MG63 (cell line): ENCODE measurements at places on chromosomes 7 and 10.

GRCh38 chr10:50596456-50596855, 27.3 kb downstream of the SGMS1 start:
- no peak for DNase-seq

DNA sequence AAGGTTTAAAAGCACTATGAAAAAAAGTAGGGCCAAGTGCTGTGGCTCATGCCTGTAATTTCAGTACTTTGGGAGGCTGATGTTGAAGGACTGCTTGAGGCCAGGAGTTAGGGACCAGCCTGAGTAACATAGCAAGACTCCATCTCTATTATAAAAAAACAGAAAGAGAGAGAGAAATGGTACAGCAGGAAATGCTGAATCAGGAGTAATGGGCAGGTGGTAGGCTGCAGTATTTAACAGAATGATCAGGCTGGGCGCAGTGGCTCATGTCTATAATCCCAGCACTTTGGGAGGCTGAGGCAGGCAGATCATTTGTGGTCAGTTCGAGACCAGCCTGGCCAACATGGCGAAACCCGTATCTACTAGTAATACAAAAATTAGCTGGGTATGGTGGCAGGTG, 49.6 kb downstream of the SCD start:
- DNase-seq = no peak

GRCh38 chr7:150412518-150413488, 33.7 kb downstream of the ZNF775 start:
- DNase-seq = no peak

GRCh38 chr10:31147210-31147608, 115.5 kb upstream of the ZNF438 start:
- DNase-seq = peak; percentile 39

- no peak for DNase-seq
These were observed 5.8 kb upstream of the ZNF22 start for GRCh38 chr10:44994752-44995530.

GRCh38 chr10:69715899-69716606, 85.7 kb upstream of the COL13A1 start:
- DNase-seq = no peak

DNA sequence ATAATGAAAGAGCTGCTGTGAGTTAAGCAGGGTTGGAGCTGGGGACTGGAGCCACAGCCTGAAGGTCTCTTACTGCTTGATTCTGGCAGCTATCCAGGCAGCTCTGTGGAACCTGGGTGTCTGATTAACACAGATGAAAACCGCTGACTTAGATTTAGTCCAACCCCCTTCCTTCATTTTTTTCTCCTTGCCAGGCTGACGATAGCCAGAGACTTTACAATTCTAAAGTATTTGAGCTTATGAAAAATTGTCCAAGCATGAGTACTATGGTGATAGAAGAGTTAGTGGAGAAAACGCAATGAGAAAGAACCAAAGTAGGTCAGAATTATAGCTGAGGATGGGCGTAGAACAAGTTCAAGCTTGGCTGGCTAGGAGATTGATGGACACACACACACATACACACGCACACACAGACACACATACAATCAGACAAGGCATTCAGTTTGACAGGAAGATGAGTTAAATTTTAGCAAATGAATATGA, 13.5 kb upstream of the GPR85 start:
- no peak for DNase-seq

DNA sequence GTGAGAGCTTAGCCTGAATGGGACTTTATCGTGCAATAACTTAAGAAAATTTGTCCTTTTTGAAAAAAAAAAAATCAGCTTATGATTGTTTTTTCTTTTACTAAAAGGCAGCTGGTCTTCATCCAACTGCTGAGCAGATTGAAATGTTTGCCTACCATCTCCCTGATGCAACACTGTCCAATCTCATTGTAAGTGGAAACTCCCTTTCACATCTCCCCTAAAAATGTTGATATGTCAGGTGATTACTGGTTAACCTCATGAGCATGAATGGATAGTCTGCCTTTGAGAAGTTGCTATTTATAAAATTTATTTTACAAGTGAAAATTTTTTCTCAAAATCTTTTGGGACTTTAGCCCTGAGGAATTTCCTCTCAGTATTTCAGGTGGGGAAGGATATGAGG, 17.8 kb upstream of the HKDC1 start:
- DNase-seq = no peak

DNA sequence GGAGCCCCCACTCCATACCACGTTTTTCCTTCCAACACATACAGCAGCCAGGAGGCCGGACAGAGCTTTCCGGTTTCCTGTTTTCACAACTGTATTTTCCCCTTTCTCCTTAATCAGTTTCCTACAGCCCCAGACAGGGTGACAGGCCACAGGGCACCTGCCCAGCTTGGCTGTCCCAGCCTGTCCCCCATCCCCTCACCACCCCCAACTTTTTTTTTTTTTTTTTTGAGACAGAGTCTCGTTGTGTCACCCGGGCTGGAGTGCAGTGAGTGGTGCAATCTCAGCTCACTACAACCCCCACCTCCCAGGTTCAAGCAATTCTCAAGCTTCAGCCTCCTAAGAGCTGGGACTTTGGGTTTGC, 10.3 kb upstream of the HSPB1 start:
- no peak for DNase-seq

- DNase-seq = no peak
These were observed 86.9 kb downstream of the MPP7 start for GRCh38 chr10:28215930-28216329.

DNA sequence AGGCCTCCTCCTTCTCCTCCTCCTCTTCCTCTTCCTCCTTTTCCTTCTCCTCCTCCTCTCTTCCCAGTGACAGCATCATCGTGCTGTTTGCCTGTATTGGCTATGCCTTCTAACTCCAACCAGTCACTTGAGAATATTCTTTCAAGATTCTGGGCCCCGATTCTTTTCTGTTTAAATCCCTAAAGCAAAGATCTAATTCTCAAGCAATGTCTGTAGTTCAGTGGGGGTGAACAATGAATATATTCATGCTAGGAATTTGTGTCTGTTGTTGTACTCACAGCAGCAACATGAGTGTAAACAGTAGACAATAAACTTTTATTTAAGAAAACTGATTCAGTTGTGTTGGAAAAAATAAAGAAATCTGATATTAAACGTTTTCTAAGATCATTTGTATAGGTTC, 30.7 kb downstream of the NUDT5 start:
- DNase-seq = no peak

- no peak for DNase-seq
These were observed 122.2 kb downstream of the PDE1C start for GRCh38 chr7:31948029-31948428.

GRCh38 chr7:17022920-17023319, 141.1 kb upstream of the AGR3 start:
- DNase-seq = no peak

GRCh38 chr7:52355053-52355452, 680.4 kb upstream of the POM121L12 start:
- DNase-seq = no peak

DNA sequence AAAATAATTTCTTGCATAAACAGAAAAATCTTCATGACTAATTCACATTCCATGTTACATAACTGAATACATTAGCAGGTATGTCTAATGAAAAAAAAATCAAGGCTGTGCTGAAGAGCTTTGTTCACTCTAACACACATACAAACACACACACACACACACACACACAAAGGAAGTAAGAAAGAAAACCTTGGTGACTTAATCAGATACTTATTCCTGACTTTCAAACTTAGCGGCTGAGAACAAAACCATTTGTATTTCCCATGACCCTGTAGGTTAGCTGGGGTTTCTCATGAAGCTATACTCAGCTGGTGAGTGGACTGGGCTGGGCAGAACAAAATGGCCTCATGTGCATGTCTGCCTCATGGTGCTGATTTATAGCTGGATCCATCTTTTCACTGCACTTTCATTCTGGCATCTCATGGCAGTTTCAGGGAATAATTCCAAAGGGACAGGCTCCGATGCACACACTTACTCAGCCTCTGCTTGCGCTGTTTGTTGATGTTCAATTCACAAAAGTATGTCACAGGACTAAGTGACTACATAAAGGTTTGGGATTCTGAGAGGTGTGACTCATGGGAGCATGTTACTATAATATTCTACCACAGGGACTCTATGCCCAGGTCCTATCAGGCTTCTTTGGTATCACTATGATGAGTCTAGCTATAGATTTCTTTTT, 161.2 kb downstream of the PCLO start:
- DNase-seq = no peak

GRCh38 chr7:47008461-47008860, 573.5 kb downstream of the TNS3 start:
- no peak for DNase-seq

- no peak for DNase-seq
These were observed 384.5 kb downstream of the NEBL start for GRCh38 chr10:20512631-20513030.

DNA sequence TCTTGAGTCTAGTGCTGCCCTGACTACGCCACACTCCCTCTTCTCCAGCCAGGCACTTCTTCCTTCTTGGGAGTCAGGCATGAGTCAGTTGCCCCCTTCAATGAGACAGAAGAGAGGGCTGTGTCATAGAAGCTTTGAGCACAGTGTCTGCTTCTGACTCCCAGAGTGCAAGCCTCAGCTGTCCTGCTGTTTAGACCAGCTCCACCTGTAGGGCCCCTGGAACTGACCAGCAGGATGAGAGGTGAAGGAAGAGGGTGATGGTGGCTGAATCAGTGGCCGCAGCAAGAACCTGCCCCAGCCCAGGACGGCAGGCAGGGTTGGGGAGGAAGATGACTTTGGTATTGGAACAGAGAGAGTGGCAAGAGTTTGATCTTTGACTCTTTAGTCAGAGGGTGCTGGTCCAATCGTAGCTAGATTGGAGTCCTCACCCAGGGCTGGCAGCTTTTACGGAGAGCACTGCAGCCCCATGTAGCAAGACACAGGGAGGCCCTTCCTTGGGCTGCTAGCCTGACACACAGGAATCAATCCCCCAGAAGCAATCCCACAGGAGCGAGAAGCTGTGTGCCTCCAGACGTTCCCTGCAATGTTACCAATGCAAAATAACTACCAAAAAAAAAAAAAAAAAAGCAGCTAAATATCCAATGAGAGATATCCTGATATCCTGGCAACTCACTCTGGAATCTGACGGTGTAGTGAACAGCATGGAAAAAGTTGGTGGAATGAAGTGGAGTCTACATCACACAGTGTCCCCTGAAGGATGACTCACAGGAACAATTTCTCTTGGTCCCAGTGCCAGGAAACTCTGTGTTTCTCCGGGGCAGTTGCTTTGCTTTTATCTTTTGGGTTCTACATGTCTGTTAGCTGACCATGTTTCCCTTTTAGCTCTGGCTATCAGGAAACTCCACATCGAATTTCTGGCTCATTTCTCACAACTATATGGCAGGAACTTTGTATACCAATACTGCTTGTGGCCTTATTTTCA, 6.9 kb downstream of the C10orf62 start:
- peak; percentile 69 for DNase-seq

- no peak for DNase-seq
These were observed 194.3 kb upstream of the PPP2R2D start for GRCh38 chr10:131706476-131706875.

GRCh38 chr7:68936471-68937035, 661.7 kb upstream of the AUTS2 start:
- DNase-seq = no peak

DNA sequence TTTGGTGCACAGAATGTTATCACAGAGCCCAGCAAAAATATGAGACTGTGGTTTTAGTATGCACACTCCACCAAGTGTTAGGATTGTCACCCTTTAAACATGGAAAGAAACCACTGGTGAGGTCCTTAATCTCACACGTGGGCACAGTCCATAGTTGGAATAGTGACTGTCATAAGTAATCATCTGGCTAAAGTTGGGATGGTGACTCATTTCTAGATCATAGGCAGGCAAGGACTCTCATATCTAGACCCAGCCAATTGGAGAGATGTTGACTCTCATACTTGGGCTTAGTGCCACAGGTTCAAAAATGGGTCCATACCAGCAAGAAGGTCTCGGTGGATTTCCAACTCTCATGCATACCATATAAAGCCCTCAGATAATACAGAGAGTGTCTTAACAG, 39.6 kb upstream of the ZNF680 start:
- no peak for DNase-seq

DNA sequence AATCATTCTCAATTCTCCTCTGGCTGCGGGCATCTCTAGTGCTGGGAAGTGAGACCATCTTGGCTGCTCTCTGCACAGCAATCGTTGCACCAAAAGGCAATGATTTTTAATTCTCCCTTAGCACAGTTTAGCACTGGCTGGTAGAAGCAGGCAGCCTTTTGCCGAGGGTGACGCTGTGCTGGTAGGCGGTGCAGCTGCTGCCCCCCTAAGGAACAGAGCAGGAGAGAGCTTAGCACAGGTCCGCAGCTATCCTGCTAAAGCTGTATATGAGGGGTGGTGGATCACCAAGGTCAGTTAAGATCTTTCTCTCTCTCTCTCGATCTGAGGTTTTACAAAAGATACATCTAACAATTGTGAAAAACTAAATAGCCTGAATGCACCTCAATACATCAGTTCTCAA, 390.1 kb downstream of the GATA3 start:
- no peak for DNase-seq

DNA sequence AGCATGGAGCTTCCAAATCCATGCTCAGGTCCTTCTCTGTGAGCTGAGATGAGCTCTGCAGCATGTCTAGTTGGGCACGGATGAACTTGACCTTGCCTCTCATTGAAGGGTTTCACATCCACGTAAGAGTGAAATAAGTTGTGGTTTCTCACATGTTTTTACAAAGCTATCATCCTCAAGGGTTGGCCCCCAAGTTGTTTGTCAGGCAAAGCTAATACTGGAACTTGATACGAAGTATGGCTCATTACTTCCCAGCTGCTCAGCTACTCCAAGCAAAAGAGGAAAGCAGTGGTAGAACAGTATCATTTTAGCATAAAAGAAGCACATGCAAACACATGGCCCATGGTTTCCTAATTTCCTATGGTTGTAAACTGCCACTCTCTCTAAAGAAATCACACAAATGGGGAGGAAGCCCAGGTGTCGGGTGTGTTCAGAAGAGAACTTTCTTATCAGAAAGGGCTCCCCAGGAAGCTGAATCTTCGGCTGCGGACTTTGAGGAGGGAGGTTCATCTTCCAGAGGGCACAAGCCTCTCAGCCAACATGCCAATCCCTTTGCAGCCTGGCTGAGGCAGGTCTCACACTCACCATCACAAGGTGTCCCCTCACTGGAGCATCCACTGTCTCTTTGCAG, 45.3 kb downstream of the PDLIM1 start:
- no peak for DNase-seq

- DNase-seq = no peak
These were observed 244.5 kb upstream of the PITRM1 start for GRCh38 chr10:3417096-3417495.

DNA sequence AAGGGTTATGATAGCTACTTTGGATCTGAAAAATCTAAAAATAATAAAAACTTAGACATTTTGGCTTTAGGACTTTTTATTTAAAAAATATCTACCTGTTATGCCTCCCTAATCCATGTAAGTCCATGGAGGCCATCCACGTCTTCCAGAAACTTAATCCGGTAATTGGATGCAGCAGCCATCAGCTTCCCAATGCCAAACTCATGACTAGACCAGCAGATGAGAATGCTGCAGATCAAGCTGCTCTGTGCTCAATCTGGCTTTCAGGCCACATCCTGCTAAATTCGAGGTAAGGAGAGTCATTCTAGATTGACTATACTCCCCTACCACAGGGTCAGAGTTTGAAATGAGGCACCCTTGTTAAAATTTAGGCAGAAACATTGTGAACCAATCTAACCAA, 168.5 kb upstream of the TCERG1L start:
- DNase-seq = no peak
